ENCODE measurements at places on chromosomes 6 and 20.

DNA sequence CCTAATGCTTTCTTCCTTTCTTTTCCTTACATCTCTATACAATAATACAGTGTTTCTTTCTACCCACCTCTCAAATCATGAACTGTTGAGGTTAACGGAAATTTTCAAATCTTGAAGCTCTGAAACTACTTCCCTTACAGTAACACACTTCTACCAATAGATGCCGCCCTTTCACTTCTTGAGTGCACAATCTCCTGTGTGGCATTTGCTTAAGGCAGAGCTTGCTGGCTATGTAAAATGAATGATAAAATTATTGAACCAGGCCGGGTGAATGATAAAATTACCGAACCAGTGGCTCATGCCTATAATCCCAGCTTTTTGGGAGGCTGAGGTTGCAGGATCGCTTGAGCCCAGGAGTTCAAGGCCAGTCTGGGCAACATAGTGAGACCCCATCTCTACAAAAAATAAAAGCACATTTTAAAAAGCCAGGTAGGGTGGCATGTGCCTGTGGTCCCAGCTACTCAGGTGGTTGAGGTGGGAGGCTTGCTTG is 56.8 kb downstream of the KCNS1 start:
- peak; percentile 51 for DNase-seq

GRCh38 chr6:135866445-135867123 is 15.1 kb downstream of the PDE7B start:
- DNase-seq, result no peak

- no peak for DNase-seq
Observed at GRCh38 chr6:154962753-154963152, 32.4 kb upstream of the TIAM2 start.

DNA sequence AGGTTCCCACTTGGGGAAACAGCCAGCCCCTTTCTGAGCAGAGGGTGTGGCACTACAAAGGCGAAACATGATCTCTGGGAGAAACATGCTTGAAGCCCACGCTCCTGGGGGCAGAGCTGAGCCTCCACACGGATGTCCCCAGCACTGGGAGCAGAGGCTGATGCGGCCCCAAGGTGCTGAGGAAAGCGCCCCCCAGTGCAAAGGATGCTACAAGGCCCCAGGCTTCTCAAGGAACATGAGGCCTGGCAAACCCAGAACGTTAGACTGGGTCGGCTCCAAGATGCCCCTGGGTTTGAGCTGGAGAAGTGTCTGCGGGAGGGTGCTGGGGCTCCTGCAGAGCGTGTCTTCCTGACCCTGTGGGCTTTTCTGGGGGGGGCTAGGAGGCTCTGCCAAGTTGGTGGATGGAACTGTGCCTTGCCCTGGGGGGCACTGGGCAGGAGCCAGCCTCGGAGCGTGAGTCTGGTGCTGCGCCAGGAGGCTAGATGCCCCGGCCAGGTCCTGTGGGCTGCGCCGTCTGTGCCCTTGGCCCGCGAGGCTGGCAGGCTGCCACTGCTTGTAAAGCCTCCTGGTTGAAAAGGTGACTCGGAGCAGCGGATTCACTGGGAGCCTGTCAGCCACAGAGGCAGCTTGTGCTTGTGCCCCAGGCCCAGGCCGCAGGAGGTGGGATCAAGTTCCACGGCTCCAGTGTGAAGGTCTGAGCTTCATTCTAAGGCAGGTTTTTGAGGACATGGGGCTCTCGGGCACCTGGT is 8.1 kb downstream of the SYNJ2 start:
- DNase-seq, result peak; percentile 71

- DNase-seq, result no peak
Observed at GRCh38 chr20:49983123-49983847, 505 bp downstream of the SNAI1 start.

- DNase-seq, result peak; percentile 30
Observed at GRCh38 chr6:125906158-125906998, 50.2 kb upstream of the HINT3 start.

- no peak for DNase-seq
Observed at GRCh38 chr6:158773581-158774449, 45.4 kb downstream of the EZR start.

- no peak for DNase-seq
Observed at GRCh38 chr6:57063847-57064246, 17.4 kb downstream of the KIAA1586 start.

GRCh38 chr20:60628749-60629148 is 623.3 kb upstream of the CDH4 start:
- DNase-seq, result no peak

- no peak for DNase-seq
Observed at GRCh38 chr6:3891883-3892282, 42.7 kb downstream of the FAM50B start.

DNA sequence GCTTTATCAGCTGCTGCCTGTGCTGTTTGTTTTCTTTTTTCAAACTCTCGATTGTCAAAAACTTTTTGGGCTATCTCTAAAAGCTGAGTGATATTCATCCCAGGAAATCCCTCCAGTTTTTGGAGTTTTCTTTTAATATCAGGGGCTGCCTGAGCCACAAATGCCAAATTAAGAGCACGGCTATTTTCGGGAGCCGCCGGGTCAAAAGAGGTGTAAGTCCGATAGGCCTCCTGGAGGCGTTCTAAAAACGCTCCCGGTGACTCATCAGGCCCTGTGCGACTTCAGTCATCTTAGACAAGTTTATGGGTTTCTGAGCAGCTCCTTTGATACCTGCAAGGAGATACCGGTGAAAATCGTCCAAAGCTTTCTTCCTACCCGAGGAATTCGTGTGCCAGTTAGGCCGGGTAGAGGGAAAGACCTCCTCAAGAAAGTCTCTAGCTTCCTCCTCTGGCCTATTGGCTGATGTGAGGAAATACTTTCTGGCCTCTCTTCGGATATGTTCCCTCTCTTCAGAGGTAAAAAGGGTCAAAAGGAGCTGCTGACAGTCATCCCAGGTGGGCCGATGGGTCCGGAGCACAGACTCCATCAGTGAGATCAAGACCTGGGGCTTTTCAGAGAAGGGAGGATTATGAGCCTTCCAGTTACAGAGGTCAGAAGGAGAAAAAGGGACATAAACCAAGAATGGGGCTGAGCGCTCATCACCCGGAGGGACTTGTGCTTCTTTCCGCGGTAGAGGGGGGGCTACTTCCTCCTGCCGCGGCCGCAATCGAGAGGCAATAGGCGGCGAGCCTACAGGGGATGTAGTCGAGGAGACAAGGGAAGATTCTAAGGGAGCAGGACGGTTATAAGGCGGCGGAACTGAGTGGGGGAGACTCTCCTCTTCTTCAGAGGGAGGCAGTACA is 151.1 kb downstream of the TRIM27 start:
- no peak for DNase-seq

DNA sequence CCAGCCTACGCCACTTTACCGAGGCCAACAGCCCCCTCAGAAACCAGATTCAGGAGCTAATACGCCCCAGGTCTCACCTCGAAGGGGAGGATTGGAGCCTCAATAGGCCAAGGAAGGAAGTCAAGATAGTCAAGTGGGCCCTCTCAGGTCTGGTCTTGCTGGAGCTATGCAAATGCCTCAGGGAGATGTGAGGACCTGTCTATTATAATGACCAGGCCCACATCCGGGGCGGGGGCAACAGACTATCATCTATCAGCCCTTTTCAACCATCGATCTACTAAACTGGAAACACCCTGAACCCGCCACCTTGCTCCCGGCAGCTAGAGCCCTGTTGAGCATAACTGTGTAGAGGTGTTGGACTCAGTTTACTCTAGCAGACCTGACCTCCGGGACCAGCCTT is 12.7 kb upstream of the GSTA3 start:
- DNase-seq, result no peak

DNA sequence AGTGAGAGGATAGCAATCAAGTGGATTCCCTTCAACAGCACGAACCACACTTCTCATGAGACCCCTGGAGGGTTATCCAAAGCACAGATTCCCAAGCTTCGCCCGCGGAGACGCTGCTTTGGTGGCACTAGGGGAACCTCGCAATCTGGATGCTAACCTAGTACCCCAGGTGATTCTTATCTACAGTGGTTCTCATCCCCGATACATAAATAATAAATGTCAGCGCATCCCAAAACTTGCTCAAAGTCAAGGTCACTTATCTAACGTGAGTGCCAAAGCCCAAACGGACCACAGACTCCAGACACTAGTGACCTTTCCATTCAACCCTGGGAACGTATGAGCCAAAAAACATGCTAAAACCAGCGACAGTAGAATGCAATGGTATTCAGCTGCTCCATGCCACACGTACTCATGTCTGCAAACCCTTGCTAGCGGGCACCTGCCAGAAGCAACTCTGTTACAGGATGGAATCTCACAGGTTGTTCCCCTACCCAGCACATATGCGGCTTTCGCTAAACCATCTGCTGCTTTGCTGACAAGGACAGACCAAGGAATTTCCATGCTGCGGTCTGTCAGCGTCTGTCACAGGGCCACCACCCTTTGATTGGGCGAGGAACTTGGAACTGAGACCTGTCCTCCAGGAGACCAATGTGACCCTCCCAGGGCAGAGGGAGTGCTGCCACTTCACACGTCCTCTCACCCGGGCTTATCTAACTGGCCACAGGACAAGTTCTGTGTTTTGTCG is 16.8 kb downstream of the MYLK4 start:
- no peak for DNase-seq

DNA sequence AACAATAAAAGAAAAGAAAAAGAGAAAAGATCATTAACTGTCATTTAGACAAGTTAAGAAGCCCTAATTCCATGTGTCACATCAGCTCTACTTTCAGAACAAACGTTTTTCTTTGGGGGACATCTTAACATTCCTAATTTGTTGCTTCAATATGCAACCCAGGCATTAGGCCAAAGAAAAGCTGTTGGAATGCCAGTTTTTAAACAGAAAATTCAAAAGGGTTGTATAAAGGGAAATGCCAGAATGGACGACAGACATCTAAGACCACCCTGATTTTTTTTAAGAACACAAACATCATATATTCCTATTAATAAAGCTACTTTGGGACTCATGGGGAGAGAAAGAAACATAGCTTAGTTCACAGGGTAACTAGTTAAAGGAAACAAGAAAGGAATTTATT is 315.0 kb downstream of the GMDS start:
- no peak for DNase-seq

DNA sequence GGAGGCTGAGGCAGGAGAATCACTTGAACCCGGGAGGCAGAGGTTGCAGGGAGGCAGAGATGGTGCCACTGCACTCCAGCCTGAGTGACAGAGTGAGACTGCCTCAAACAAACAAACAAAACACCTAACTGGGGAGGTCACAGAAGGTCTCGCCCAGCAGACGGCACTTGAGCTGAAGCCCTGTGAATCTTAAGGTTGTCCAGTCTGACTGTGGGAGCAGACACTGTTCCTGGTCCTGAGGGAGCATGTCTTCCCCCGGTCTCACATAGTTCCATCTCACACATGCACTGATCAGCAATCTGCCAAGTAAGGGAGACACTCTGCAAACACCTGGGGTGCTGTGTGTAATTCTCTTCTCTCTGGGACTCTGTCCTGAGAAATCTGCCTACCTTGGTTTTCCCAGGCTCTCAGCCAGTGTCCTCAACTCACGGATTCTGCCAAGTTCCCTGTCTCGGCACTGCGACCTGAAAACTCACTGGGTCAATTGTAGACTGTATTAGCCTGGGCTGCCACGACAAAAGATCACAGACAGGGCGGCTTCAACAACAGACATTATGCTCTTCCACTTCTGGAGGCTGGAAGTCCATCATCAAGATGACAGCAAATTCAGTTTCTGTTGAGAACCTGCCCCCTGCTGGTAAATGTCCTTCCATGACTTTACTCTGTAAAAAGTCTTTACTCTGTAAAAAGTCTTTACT is 94.3 kb downstream of the JPH2 start:
- no peak for DNase-seq

DNA sequence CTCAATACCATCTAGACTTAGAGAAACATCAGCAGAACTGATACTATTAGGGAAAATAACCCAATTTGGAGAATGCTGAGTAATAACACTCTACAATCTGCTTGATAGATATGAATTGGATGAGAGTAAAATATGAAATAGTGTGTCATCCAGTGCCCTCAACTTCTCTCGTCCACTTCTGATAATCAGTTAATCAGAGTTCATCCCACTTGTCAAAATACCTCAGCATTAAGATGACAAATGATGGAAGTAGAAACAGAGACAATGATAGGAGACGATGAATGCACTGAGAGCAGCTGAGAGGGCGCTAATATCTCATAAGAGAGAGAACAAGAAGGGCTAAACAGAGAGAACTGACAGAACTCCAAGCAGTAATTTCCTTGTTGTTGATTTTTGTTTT is 699.6 kb downstream of the EPHA7 start:
- DNase-seq, result no peak

DNA sequence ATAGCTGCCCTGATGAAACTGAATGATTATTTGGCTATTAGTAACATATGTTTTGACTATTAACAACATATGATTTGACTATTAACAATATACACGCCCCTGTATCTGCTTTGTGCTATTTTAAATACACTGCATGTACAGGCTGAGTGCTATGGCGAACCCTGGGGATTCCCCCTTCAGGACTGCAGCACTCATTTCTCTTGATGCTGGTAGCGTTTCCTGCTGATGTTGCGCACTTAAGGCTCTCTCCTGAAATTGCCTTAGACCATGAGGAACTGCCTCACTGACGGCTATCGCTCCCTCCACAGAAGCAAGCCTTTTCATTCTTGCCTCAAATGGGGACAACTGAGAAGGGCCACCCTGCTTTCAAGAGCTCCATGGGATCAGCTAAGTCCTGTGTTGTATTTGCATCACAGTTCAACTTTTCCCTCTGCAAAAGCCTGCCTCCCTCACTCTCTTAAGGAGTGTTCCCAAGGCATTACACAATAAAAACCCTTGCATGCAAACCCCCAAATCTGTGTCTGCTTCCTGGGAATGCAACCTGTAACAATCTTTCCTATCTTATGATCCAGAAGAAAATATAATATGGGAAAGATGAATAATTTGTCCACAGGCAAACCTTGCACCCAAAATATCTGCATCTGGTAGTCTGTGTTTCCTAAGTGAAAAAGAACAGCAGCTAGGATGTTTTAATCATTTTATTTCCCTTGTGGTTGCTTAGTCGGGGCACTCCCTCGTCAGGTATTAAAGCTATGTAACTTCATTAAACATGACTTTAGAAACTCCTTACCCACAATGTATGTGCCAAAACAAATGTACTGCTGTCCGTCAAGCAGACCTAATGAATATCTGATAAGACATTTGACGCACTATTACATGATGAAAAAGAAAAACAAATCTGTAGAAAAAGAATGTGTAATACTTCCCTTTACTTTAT is 456.4 kb downstream of the COL12A1 start:
- no peak for DNase-seq

- DNase-seq, result no peak
Observed at GRCh38 chr6:109477725-109478124, 5.3 kb downstream of the ZBTB24 start.

DNA sequence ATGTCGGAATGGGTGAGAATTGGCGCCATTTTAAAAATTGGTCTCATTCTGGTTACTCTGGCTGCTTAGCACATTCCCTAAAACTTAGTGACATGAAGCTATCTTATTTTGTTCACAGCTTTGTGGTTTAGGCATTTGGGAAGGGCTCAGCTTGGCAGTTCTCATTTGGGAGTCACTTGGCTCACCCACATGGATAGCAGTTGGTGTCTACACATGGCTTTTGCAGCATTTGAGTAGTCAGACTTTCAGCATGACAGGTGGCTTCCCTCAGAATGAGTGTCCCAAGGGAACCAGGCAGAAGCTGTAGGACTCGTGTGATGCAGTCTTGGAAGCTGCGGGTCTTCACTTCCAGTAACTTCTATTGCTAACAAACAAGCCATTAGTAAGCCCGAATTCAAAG is 64.6 kb downstream of the UST start:
- no peak for DNase-seq
